ENCODE measurements at places on chromosomes 2 and 18.

- DNase-seq = no peak
These were observed 47.4 kb downstream of the CACNB4 start for GRCh38 chr2:152051436-152051835.

GRCh38 chr2:215904101-215904500 lies 109.2 kb downstream of the MREG start:
- DNase-seq = peak; percentile 75

DNA sequence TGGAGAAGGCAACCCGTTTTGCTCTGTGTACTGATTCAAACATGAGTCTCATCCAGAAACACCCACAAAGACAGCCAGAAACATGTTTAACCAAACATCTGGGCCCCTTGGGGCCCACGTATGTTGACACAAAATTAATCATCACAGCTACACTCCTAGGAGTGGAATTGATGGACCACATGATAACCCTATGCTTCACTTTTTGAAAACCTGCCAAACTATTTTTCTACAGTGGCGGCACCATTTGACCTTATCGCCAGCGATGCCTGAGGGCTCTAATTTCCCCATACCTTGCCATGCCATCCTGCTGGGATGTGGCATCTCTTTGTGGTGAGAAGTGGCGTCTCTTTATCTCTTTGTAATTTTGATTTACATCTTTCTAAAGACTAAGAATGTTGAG lies 38.5 kb downstream of the PSMG2 start:
- no peak for DNase-seq

DNA sequence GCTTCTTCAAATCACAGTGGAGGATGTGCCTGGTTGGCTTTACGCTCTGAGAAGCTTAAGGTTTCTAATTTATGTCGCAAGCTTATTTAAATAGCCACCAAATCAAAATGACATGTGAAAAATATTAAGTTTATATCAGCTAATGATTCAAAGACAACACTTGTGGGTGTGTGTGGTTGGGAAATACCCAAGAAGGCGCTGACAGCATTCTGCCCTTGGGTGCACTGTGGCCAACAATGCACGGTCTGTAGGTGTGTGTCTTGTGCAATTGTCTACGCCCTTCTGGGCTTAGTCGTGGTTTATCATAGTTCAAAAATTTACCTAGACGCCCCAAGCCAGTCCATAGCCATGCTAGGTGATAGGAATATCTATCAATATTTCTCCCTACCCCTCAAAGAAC lies 60.9 kb downstream of the KCTD1 start:
- DNase-seq = peak; percentile 67

- no peak for DNase-seq
These were observed 119.7 kb downstream of the INHBB start for GRCh38 chr2:120465701-120465988.

DNA sequence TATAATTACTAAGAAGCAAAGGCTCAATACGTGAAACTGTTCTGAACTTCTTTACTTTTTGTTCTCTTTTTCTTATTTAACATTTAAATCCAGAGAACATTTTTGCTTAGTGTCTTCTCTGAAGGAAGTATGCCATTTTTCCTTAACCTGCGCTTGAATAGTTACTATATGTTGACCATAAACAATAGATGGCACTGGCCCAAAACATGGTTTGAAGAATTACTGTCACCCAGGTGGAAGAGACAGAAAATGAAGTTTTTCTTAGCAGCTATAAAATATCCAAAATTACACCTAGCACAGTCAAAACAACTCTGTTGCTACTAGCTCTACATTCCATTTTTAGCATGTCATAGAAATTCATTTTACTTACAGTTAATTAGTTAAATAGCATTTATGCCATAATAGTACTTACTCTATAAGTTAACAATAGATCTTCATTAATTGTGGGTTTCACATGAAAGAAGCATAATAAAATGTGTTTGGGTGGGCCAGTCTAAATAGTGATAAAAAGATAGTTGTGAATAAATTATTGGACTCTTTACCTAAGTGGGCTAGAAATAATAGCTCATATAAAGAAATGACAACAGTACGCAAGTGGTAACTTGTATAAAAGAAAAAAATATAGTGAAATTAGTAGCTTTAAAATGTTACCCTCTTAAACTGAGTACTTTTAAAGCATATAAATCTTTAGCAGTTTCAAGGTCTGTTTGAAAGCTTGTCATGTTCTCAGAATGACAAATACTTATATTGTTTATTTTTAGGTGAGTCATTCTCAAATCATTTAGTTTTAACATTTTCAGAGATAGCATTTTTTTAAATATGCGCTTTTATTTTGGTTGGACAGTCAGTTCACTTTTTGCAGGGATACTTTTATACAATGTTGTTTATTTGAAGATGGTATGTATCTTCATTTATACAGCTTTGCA lies 3.7 kb downstream of the ETAA1 start:
- DNase-seq = no peak

DNA sequence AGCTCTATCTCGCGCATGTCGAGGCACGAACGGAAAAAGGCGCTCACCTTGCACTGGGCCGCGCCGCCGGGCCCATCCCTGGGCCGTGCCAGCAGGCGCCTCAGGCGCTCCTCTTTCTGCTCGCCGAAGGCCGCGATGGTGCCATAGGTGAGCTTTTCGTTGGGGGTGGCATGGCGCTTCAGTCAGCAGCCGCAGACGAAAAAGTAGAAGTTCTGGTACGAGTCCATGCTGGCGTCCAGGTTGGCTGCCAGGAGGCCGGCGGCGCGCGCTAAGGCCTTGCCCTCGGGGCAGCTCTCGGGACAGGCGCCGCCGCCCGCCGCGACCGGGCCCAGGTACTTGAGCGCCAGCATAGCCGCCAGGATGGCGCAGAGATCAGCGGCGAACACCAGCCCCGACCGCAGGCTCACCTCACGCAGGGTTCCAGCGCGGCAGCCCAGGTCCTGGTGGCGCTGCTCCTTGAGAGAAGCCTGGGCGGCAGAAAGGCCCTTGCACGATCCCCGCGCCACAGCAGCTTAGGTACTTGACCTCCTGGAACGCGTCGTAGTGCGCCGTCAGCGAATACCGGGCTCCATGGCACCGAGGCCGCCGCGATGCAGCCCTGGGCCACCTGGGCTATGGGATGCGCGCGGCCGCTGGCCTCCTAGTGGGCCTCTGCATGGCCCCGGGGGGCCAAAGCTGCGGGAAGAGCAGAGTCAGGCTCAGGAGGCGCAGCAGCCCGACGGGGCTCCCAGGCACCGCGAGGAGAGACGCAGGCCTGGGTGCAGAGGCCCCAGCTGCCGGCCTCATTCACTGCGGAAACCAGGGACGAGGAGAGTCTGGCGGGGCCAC lies 12.8 kb downstream of the ALPG start:
- DNase-seq = no peak

- no peak for DNase-seq
These were observed 9.1 kb downstream of the LOXL3 start for GRCh38 chr2:74544634-74545033.

DNA sequence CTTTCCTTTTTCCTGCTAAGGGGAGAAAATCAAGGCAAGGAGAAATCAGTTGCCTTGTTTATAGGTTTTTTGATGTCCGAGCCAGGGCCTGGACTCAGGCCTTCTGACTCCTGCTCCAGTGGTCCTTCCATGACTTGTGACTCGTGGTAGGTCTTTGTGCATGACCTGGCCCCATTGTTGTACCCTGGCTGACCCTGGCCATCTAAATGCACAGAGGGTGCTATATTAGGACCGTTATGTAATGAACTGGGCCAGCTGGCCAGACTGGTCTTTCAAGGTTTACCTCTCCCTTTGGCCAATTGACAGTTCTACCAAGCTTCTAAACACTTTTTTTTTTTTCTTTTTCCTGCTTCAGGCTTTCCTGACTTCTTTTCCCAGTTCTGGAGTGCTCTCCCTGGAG lies 81.1 kb downstream of the SETBP1 start:
- no peak for DNase-seq

GRCh38 chr18:44054514-44054913 lies 626.2 kb upstream of the SETBP1 start:
- DNase-seq = no peak

DNA sequence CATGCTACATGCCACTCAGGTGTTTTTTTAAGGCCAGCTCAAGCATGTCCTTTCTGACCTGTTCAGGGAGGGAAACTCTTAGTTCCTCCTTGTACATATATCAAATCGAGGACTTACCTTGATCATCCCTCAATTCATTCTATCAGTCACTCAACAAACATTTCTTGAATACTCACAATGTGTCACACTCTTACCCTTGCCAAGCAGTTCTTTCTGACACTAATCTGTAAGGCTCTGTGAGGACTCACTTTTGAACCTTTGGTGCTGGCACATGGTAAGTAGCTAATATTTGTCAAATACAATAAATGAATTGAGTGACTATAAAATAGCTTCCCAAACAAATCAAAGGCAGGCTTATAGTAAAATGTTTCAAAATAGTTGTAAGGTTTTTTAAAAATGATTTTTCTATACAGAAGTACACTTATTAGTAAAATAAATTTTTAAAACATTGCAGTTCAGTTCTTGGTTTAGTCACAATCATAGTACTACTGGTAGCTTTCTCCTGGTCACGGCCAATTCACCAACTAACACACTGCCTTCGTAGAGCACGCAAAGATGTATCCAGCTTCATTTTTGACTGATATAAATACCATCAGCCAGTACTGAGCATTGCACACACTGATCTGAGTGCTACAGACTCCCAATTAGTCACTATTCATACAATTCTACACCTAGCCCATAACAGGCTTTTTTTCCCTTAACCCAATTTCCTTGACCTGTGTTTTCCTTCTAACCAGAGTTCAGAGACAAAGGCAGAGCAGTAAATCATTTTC lies 50.9 kb downstream of the ZEB2 start:
- no peak for DNase-seq

GRCh38 chr2:96251721-96252292 lies 14.0 kb downstream of the TMEM127 start:
- peak; percentile 91 for DNase-seq

DNA sequence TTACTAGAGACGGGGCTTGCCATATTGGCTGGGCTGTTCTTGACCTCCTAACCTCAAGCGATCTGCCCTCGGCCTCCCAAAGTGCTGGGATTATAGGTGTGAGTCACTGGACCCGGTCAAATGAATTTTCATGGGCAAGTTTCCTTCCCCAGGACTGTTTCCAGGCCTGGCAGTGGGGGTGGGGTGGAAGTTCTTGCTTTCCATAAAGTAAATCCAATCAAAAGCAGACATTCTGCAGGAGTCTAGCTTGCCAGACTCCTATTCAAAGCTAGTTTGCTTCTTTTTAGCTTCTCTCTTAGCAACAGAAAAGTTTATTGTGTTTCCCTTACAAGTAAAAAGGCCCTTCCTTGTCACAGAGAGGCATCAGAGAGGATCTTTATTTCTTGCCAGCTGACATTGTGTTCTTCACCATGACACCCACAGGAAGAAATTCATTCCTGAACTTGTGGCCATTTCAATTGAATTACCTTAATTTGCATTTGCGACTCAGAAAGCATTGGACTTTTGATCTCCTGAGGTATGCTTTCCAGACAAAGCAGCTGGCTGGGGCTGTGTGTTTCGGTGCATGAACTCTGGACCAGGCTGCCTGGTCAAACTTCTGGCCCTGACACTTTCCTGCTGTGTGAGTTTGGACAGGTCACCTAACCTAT lies 37.9 kb downstream of the LYPD1 start:
- no peak for DNase-seq

DNA sequence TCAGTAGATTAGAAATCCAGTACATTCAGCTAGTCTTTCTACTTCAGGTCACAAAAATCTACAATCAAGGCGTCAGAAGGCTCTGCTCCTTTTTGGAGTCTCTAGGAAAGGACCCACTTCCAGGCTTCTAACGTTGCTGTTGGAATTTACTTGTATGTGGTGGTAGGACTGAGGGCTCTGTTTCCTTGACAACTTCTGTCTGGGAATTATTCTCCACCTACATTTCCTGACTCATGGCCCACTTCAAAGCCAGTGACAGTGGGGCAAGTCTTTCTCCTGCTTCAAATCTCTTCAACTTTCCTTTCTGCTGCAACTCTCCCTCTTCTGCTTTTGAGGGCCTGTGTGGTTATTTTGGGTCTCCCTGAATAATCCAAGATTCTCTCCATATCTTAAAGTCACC lies 10.4 kb upstream of the TMX3 start:
- DNase-seq = peak; percentile 26

- peak; percentile 21 for DNase-seq
These were observed 14.6 kb upstream of the KIDINS220 start for GRCh38 chr2:8851811-8852560.

GRCh38 chr2:106758901-106759497 lies 127.0 kb downstream of the ST6GAL2 start:
- DNase-seq = no peak

DNA sequence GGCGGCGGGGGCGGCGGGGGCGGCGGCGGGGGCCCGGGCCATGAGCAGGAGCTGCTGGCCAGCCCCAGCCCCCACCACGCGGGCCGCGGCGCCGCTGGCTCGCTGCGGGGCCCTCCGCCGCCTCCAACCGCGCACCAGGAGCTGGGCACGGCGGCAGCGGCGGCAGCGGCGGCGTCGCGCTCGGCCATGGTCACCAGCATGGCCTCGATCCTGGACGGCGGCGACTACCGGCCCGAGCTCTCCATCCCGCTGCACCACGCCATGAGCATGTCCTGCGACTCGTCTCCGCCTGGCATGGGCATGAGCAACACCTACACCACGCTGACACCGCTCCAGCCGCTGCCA lies 644 bp downstream of the ONECUT2 start:
- no peak for DNase-seq

DNA sequence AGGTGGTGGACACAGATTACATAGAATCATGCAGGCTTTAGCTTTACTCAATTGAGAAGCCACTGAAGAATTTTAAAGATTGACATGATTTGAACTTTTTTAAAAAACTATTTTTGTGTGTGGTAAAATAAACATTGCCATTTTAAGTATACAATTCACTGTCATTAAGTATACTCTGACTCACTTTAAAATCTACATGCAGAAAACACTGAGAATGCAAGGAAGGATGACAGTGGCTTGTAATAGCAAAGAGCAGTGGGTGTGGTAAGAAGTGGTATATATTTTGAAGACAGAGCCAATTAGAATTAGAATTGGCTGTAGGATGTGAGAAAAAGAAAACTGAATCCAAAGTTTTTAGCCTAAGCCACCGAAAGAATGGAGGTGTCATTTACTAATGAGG lies 14.9 kb downstream of the TRMT61B start:
- no peak for DNase-seq

DNA sequence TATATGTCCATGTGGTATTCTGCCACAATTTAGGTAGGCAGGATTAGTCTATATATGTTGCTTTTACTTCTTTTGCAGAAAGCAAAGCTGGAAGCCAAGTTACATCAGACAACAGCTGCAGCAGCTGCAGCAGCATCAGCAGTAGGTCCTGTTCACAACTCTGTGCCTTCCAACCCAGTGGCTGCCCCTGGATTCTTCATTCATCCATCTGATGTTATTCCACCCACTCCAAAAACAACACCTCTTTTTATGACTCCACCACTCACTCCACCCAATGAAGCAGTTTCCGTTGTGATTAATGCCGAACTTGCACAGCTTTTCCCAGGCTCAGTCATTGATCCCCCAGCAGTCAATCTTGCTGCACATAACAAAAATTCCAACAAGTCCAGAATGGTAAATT lies 107.6 kb downstream of the BIRC6 start:
- no peak for DNase-seq

DNA sequence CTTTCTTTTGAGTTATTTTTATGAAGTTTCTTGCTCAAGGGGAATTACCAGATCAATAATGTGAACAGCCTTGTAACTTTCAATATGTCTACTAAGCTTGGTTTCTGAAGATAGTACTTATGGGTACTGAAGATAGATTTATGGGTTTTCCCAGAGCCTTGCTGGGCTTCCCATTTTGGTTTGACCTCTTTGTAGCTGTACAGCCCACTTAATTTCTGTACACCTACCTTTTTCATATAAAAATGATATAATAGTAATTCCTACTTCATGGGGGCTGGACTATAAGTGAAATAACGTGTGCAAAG lies 22.2 kb downstream of the IL1R2 start:
- DNase-seq = no peak

GRCh38 chr2:198376677-198377076 lies 572.3 kb downstream of the PLCL1 start:
- DNase-seq = no peak

All from suppressor macrophage treated with lipopolysaccharide for 1 hour (primary cell).